Brain (organoid and tissue), 16 donors: ENCODE measurements at places on chromosomes 5 and 9. TPM values are rescaled to one million over a fixed set of nuclear protein-coding genes. Genes with fewer than 3 reads are reported as not detected.

GRCh38 chr9:37337301-37337890 is 85.1 kb upstream of the GRHPR start:
- DNase-seq, result peak; percentile 53

GRCh38 chr5:68261569-68262065 is 46.1 kb downstream of the PIK3R1 start:
- DNase-seq, result no peak

GRCh38 chr5:78813906-78814530 is 165.4 kb upstream of the LHFPL2 start:
- DNase-seq, result no peak

DNA sequence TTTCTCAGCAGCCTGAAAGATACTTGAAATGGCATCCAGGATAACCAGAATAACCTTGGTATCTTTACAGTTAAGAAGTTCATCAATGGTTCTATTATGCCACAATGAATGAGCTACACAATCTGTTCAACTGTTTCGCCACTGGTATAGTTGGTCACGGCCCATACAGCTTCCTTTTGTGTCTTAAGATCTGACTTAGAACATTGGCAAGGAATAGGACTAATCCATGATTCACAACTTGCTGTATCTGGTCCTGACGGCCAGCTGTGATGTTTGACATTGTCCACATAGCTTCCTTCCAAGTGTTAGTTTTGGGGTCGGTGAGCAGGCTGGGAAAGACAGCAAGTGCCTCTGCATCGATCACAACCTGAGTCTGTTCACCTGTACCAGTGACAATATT is 113.3 kb upstream of the RAD23B start:
- no peak for DNase-seq

The PROB1 gene
- 1.7 TPM for polyA plus RNA-seq
